ENCODE measurements at places on chromosomes 3 and 15.
A peak's percentile ranks its signal among the peaks of the same experiment; 100 is the strongest.

- no peak for DNase-seq
Measured at GRCh38 chr3:159779883-159780282, 208.8 kb upstream of the IL12A start.

- DNase-seq, result peak; percentile 16
Measured at GRCh38 chr3:133230195-133230594, 169.7 kb upstream of the BFSP2 start.

GRCh38 chr3:44072601-44073540 lies 168.8 kb upstream of the TOPAZ1 start:
- DNase-seq, result no peak

DNA sequence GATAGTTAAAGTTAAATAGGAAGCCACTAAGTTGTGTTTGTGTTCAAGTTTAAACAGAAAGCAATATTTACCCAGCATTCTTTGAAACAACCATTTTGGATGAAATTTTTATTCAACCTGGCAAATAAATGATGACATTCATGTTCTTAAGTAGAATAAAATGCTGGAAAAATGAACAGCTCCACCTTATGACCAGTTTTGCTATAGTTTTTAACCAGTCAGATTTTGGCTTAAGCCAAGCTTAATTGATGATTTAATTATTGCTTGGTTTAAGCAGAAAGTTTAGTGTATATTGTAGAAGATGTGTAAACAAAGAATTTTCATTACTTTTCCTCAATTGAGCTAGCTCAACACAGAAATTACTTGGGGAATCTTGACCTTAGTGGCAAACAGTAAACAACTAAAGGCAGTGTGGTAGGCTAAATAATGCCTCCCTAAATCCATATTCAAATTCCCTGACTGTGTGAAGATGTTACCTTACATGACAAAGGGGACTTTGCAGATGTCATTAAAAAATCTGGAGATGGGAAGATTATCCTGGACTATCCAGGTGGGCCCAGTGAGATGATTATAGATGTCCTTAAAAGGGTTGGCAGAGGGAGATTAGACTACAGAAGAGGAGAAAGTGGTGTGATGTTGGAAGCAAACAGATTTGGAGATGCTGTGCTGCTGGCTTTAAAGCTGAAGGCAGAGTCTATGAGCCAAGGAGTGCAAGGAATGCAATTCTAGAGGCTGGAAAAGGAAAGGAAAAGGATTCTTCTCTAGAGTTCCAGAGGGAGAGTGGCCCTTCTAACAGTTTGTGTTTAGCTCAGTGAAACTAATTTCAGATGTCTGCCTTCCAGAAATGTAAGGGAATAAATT lies 448.6 kb upstream of the GOLIM4 start:
- DNase-seq, result no peak

DNA sequence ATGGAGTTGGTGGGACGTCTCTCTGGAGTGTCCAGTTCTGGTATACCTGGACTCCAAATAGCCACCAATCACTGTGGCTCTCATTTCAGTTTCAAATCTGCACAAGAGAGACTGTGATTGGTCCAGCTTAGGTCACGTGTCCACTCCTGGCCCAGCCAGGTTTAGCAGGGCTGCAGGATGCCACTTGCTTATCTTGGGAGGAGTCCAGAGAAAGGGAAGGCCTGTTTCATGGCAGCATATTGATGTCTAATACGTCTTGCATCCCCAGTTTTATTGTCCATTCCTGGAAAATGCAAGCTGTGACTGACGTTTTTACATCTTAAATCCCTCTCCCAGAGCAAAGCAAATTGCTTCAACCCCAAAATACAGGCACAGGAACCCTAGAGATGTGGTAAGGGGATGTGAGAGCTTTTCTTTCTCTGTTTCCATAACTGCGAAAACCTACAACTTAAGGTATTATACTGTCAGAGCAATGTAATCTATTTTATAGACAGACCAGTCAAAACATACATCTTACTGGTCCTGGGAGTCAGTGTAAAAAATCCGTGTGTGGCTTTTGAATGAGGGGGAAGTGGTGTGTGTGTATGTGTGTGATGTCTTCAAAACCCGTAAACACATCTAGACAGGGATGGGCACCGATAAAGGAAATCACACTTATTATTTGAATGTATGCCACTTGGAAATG lies 274.4 kb downstream of the TLE3 start:
- DNase-seq, result peak; percentile 34

DNA sequence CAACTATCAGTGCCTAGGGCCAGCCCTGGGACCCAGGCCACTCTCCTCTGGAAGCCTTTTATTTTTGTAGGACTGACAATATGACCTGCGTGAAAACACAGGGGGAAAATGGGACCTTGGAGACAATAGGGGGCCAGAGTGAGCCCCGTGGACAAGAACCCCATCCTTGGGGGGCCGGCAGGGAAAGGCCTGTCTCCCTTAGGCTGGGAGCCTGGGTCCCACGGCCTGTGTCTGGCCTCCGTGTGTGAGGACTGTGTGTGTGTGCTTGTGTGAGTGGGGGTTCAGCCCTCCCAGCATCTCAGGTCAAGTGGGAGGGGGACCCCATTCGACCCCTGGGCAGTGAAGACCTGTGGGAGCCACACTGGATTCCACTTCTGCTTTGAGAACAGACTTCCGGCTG lies 53.3 kb downstream of the EXOG start:
- no peak for DNase-seq

GRCh38 chr3:38738630-38739395 lies 77.2 kb downstream of the SCN10A start:
- DNase-seq, result peak; percentile 37

- no peak for DNase-seq
Measured at GRCh38 chr3:23162934-23163333, 40.2 kb upstream of the UBE2E2 start.

DNA sequence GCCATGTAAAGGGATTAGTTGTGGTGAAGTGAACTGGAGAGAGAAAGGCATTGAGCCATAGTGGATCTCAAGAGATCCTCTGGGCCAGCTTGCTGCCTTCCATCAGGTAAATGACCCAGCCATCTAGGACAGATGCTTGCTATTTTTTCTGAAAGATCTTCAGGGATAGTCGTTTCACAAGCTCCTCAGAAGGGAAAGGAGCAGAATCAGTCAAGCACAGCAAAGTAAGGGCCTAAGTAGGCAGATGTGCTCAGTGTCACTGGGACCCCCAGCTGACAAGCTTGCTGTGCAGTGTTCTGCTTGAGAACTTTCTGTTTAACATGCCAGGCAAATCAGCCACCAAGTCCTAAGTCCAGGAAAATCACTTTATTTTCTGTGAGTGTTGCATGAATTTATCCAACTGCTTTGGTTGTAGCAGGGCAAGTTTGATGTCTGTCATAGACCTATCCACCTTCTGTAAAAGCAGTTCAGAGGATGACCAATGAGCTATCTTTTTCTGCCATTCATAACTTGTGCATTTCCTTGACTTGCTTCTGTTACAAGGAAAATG lies 319.8 kb downstream of the IL5RA start:
- DNase-seq, result no peak

DNA sequence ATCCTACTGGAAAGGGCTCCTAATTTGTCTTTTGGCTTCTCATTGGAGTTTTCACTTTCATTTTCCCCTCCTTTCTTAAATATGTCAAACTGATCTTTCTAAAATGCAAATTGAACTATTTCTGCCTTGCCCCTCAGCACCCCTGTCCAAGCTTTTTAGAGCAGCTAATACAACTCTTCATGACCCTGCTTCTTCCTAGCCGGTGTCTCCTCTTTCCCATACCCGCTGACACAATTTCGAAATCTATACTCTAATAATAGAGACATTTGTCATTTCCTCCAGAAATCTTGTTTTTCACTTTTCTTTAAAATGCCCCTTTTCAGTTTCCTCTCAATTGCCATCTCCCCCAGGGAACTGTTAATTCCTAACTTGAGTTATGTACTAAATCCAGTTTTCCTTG lies 2.9 kb upstream of the EPHA3 start:
- DNase-seq, result no peak

DNA sequence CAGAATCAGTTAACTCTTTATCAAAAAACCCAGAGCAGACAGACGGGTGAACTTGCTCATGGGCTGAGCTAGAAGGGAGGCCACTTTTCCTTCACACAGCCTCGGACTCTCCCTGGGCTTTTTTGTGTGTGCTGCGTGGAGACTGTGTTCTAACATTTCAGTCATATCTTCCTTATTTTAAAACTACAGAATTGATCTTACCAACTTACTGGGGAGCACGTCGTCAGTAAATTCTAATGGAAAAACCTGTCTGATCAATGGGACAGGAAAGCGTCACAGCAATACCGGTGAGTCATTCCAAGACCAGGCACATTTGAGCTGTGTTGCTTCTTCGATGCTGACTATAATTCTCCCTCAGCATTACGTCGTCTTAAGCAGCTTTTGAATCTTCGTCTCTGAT lies 145.1 kb downstream of the LPP start:
- no peak for DNase-seq

DNA sequence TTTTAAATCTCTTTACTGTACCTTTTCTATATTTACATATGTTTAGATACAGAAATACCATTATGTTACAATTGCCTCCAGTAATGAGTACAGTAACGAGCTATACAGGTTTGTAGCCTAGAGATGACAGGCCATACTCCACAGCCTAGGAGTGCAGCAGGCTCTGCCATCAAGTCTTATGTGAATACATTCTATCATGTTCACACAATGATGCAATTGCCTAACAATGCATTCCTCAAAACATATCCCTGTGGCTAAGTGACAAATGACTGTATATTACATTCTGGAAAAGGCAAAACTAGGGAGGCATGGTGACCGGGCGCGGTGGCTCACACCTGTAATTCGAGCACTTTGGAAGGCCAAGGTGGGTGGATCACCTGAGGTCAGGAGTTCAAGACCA lies 192.4 kb upstream of the IGF1R start:
- DNase-seq, result peak; percentile 38

- DNase-seq, result no peak
Measured at GRCh38 chr3:42780398-42780797, 7.3 kb upstream of the CCDC13 start.

GRCh38 chr15:63409179-63409578 lies 27.5 kb upstream of the CA12 start:
- no peak for DNase-seq

Measured in fibroblast of skin of back (primary cell).